ENCODE measurements at places on chromosomes 3 and 15.

DNA sequence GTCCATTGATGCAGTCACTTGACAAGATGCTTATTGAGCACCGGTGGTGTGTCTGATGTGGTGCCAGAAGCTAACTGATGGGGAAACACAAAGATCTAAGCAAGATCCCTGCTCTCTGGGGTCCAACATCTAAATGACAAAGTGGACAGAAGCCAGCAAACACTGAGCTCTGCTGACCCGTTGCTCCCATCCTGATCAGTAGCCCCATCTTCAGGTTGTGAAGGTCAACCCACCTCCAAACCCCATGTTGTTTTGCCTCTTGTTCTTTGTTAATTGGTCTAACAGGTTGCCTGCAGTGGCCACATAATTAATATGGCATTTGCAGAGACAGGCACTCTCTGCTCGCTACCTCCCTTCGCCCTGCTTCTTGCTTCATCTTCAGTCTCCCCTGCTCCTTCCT, 21.5 kb upstream of the GLCE start:
- DNase-seq = no peak

GRCh38 chr15:52787123-52787503, 3.0 kb downstream of the ONECUT1 start:
- DNase-seq = no peak

GRCh38 chr3:114421204-114421603, 127.4 kb downstream of the TIGIT start:
- no peak for DNase-seq

- no peak for DNase-seq
Observed at GRCh38 chr3:86239946-86240345, 751.0 kb downstream of the VGLL3 start.

- DNase-seq = peak; percentile 55
Observed at GRCh38 chr3:45938864-45939263, 4.4 kb upstream of the CXCR6 start.

GRCh38 chr15:48433226-48433886, 102.1 kb downstream of the DUT start:
- DNase-seq = no peak

DNA sequence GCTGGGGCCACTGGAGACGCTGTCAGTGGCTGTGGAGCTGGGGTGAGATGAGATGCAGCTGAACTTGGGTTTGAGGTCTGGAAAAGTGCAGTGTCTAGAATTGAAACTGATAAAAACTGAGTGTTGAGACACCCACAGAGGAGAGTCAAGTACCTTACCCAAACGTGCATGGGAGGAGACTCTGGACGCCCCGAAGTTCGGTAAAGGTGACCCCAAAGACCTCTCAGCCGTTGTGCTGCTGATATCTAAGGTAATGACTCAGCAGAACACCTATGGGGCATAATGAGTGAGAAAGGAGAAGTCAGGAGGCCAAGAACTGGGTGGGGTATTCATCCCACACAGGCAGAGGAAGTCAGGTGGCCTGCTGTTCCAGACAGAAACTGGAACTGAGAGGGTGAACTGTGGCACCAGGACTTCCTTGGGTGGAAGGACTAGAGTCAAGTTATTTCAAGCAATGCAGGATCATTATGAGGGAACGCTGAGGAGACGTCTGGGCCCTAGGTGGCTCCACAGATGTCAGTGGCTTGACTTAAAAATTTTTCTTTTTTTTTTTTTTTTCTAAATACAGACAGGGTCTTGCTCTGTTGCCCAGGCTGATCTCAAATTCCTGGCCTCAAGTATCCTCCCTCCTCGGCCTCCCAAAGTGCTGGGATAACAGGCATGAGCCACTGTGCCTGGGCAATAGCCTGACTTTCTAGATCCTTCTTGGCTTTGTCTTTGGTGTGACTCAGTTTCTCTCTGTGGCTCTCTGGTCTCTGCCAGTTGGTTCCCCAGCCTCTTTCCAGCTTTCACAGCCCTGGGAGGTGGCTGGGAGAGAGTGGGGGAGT, 67.6 kb upstream of the GCNT3 start:
- no peak for DNase-seq

DNA sequence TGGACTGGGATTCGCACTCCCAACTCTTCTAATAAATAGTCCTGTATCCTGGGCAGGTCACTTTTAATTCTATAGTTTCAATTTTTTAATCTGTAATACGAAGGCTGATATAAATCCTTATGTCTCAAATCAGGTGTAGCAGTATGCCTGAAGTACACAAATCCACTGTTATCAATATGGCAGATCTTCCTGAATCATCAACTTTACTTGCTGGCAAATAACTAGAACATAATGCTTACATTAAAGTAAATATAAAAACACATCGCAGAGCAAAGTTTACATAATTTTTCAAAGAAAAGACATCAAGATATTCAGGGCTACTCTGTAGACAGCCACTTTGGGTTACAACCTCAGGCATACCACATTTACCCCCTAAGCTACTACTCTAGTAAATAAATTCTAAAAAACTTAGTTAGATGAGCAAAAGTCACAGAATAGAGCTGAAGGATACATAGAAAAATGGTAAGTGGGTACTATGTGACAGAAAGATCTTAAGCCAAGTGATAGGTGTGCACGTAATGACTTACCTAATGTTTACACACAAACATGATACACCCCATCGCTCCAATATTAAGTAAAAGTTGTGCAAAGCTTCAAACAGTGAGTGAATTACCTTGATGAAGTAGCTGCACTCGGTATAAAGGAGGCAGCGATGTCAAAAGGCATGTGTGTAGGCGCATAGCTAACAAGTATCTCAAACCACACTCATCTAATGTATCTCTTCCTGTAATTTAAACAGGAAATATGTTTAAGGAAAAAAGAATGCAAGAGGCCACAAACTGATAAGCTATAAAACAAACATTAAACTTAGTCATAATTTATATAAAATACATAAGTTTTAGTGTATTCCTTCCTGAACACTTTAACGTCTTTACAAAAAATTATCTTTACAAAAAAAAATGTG, 127.9 kb downstream of the DMXL2 start:
- DNase-seq = no peak

DNA sequence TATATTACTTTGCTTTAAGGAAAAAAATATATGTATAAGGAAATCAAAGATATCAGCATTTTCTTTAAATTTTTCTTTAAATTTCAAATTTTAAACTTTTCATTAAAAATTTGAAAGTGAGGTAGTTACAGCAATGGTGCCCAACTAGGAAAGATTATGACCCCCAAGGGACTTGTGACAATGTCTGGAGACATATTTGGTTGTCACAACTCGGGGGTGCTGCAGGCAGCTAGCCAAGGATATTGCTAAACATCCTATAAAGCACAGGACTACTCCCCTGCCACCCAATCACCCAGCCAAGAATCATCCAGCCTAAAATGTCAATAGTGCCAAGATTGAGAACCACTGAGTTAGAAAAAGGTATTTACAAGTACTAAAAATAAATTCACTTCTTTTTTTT, 57.3 kb downstream of the SLC4A7 start:
- no peak for DNase-seq

DNA sequence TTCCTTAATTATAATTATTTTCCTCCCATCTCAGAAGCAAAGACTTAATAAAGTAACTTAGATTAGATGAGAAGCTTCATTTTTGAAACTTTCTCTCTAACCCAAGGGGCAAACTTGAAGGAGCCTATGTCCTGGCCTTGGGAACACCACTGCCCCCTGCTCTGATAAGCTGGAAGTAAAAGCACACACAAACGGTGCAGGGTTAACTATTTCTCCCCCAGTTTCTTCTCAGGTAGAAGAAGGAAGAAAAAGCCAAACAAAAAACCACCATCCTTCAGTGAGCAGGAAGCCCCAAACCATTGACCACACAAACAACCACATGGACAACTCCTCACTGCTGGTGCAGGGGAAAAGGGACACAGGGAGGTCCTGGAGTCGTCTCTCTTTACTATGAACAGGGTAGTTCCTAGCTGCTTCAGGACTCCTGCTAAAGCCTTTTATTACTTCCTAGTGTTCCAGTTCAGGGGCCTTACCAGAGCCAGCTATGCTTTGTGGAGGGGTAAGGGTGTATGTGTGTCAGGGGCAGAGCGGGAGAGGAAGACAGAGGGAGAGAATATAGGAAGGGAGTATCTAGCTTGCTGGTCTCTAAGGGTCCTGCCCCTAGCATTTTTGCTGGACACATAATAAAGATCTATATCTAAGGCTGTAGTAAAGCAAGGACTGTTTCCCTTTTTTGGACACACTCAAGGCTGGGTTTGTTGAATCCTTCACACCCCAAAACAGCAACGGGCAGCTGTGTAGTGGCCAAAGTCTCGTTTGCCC, 94.0 kb upstream of the UMPS start:
- DNase-seq = no peak

- no peak for DNase-seq
Observed at GRCh38 chr3:45414823-45415222, 26.4 kb downstream of the LARS2 start.
